ENCODE measurements at places on chromosomes 5 and 9. TPM values are rescaled to one million over a fixed set of nuclear protein-coding genes. Genes with fewer than 3 reads are reported as not detected.

The TAF1L gene
- not detected for total RNA-seq

GRCh38 chr9:105359892-105360291, 87.9 kb upstream of the FSD1L start:
- DNase-seq, result no peak

DNA sequence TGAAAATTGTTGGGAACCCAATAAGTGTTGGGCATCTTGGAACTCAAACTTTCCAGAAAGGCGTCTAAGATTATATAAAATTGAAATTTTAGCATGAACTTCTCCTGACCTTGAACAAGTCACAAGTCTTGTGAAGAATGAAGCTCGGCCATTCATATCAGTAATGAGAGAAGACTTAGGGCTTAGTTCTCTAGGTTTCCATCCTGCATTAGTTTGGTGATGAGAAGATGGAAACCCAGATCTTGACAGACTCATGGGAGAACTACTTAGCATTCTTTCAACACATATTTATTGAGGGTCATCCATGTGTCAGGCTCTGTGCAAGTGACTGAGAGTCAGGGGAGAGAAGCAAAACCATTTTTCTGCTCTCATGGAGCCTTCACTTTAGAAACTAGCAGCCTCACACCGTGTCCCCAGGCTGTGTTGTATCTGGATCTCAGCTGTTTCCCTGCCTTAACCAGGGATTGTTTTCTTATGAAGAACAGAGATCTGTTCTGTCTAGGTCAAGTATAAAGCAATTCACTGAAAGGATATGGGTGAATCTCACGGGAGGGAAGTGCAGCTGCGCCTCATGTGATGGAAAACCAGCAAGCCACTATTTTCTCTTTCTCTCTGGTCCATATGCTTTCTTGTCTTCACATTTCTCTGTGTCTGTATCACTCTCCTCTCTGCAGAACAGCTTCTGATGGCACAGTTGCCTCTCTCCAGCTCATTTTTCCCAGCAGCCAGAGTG, 3.4 kb downstream of the GARNL3 start:
- DNase-seq, result no peak

- DNase-seq, result no peak
Observed at GRCh38 chr9:105066275-105066865, 138.4 kb upstream of the ABCA1 start.

DNA sequence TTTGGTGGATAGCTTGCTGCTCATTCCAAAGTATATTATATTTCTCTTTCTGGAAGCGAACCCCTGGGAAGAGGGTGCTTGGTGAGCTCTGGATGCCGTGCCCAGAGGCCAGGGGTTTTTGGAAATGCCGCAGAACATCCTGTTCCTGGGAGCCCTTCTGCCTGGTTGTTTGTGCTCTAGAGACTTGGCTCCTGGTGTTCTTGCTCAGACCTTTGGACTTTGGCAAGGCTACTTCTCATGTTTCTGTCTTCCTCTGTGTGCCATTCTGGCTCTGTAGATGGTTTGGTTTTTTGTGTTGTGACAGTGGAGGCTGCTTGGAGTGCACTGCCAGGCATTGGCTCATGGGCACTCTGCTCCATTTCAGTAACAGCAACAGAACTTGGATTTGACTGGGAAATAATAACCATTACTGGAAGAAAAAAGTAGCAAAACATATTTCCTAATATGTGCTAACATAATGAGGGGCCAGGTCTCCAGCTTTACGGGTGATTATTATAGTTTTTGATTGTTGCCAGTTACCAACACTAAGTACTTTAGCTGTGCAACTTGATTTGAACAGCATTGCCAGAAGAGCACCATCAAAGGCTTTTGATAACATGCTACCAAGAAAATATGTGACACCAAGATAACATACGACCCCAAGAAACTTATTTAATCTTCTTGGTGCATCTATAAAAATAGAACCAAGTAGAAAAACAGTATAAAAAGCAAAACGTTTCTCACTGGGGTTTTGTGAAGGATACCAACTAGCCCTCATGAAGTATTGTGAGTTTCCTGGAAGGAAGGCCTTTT, 94.2 kb downstream of the PCSK1 start:
- DNase-seq, result peak; percentile 46

- no peak for DNase-seq
Observed at GRCh38 chr5:10018201-10019069, 231.3 kb downstream of the ATPSCKMT start.

DNA sequence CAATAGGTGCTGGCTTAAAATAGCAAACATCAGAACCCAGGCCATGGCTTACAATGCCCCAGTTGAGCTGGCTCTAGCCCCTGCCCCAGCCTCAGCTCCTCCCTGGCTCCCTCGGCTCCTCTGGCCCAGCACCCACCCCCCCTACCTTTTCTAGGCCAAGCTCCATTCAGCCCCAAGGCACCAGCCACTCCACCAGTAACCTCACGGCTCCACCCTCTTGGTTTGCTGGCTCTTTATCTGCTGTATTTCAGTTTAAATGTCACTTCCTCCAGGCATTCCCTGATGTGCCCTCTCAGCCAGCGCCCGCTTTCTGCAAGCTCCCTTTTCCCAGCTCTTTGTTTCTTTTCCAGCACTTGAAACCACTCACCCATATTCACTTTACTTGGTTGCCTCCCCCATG, 10.6 kb downstream of the C1QTNF2 start:
- no peak for DNase-seq

The ANXA1 gene
- total RNA-seq, result 52.1 TPM

DNA sequence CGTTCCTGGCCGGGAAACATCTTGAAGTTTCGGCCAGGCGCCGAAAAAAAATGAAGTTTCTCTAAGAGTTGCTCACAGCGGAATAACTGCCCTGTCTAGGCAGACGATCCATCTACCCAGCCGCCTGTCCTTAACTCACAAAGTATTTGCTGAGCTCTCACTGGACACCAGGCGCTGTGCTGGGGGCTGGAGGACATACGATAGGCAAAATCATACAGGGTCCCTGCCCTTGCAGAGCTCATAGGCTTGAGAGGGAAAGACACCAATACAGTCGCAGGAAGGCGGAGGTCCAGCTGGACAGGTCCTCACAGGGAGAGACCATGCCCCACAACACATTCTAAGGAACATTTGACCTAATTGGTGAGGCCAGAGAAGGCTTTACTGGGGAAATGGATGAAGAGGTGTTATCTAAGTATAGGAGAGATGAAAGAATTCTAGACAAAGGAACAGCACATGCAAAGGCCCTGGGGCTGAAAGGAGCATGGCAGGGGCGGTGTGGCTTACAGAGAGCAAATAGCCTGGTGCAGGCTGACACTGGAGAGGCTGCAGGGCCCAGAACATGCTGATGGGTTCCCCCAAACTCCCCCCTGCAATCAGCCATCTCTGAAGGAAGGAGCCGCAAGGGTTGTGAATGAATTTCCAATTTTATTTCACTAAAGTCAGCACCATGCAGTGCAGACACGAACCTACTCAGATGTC, 2.0 kb upstream of the MXD3 start:
- no peak for DNase-seq

The SPINK4 gene
- not detected for total RNA-seq

The ZFAND5 gene
- total RNA-seq, result 174 TPM

DNA sequence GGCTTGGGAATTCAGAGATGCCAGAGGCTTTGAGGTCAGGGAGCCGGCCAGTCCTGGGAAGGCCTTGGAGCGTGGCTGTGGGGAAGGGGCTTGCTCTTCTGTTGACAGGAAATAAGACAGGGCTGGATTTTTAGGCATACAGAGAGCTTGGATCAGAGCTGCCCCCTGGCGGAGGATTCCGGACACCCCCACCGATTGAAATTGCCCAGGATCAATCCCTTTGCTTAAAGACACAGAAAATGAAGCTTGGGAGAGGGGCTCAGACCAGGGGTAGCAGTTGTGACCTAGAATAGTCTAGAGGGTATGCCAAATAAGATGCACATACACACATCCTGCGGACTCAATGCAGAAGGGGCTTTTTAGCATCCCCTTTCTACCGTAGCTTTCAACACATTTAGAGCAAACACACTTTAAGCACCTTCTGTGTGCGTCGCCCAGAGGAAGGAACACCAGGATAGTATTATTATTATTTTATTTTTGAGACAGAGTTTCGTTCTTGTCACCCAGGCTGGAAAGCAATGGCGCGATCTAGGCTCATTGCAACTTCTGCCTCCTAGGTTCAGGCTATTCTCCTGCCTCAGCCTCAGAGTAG, 1.7 kb upstream of the NTMT1 start:
- peak; percentile 71 for DNase-seq

- DNase-seq, result no peak
Observed at GRCh38 chr5:18321262-18321942, 687.1 kb downstream of the TAF11L14 start.

DNA sequence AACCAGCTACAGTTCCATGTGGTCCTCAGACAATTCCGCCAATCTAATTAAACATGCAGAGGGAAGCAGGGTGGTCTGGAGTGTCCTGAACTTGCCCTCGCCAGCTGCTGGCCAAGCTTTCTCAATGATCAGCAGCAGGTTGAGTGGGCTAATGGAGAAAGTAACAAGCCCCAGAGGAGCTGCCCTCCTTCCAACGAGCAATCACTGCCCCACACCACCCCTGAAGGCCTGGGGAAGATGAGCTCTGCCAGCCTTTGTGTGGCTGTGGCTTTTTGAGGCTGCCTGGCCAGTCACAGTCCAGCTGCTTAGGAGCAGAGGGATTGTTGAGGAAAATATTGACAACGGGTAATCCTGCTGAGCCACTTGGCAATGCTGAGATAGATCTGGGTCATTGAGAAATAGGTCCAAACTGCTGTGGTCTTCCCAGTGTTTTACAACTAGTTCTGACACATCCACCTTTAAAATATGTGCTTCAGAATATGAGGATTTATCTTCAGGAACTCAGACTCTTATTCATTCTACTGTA, 107.3 kb downstream of the CD180 start:
- no peak for DNase-seq

The CRB2 gene
- 0.79 TPM for total RNA-seq

GRCh38 chr9:128913048-128913900, 7.5 kb upstream of the PHYHD1 start:
- DNase-seq, result no peak

- DNase-seq, result no peak
Observed at GRCh38 chr5:16461782-16462181, 3.8 kb downstream of the ZNF622 start.

The PCDHB8 gene
- 1.8 TPM for total RNA-seq

The TYRP1 gene
- total RNA-seq, result 43.8 TPM

DNA sequence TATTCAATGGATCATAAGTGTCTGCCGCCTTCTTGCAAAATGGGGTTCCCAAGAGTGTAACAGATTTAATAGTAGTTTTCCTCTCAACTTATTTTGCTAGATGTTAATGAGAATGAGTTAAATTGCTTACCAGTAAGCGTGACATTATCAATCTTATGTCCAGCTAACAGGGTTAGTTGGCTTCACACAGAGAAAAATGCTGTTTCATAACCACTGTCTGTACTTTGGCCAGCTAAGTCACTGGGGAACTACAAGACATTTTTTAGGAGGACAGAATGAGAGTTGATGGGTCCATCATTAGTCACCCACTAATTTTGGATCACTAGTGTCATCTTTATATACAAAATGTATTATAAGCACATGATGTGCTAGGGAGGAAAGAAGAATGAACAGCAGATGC, 1.4 kb downstream of the CDC37L1 start:
- DNase-seq, result no peak

The ROR2 gene
- 0.87 TPM for total RNA-seq

The SPAG8 gene
- total RNA-seq, result 3.2 TPM

DNA sequence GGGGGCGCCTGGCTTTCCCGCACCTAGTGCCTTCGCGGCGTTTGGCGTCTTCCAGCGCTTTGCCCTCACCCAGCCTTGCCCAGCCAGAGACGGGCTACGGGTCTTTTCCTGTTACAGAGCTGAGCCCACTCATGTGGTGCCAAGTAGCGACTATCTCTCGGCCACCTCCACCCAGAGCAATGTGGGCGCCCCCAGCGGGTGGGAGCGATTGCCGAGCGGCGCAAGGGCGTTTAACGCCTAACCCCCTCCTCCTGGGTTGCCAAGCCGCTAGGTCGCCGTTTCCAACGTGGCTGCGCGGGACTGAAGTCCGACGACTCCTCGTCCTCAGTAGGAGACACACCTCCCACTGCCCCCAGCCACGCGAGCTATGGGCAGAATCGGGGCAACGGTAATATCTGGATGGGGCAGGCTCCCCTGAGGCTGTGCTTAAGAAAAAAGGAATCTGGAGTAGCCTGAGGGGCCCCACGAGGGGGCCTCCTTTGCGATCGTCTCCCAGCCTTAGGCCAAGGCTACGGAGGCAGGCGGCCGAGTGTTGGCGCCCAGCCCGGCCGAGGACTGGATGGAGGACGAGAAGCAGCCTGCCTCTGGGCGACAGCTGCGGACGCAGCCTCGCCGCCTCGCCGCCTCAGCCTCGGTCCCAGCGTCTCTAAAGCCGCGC, 5.8 kb downstream of the TLX3 start:
- peak; percentile 67 for DNase-seq

The PCDHGB6 gene
- 4.7 TPM for total RNA-seq

DNA sequence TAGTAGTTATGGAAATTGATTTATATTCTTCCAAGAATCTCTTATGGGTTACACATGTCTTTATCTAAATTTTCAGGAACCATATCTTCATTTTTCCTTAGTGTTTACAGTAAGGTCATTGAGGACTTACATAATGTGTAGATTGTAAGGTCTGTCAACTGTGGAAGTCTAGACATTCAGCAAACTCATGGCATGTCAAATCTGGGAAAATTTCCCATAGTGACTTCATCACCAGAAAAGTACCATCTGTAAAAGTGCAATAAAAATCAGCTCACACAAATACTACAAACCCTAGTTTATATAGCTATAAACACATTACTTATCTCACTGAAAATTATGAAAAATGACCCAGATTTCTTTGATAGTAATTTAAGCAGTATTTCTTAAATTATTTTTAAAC, 419.4 kb downstream of the MTRR start:
- no peak for DNase-seq

GRCh38 chr5:27465140-27465539, 426.8 kb upstream of the CDH9 start:
- DNase-seq, result no peak

The PLCXD3 gene
- 95.3 TPM for total RNA-seq

DNA sequence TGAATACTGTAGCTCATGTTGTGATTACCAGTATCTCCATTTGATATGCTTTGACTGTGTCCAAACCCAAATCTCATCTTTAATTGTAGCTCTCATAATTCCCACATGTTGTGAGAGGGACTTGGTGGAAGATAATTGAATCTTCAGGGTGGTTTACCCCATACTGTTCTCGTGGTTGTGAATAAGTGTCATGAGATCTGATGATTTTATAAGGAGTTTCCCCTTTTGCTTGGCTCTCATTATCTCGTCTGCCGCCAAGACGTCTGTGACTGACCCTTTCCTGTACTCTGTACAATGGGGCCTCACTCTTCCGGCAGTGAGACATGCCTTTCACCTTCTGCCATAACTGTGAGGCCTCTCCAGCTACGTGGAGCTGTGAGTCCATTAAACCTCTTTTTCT, 59.3 kb downstream of the TRIO start:
- no peak for DNase-seq

GRCh38 chr5:66247176-66247960, 103.3 kb downstream of the SREK1 start:
- no peak for DNase-seq

DNA sequence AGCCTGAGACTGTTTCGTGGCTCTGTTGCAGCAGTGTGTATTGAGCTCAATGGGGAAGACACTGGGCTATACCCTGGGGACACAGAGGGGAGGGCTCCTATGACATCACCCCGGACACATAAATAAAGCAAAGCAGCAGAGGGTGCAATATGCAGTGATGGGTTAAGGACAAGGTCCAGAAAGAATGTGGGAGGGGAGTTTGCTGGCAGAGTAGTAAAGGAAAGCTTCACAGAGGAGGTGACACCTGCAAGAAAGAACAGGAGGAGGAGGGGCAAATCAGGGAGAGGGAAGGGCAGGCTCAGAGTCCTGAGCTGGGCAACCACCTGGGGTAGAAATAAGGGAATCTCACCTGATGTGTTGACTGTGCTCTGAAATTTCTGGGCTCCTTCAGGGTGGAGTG, 35.3 kb upstream of the CDKN2AIPNL start:
- DNase-seq, result no peak

GRCh38 chr9:113886026-113886369, 9.9 kb downstream of the ZNF618 start:
- DNase-seq, result no peak

Data from left ventricle myocardium superior (tissue), 1 donor.